Uterine smooth muscle cell (primary cell): ENCODE measurements at places on chromosomes 7 and 10. TPM values are rescaled to one million over a fixed set of nuclear protein-coding genes. Genes with fewer than 3 reads are reported as not detected.

The MALRD1 gene
- total RNA-seq = 0.33 and 0.87 TPM in 2 replicates

The SLC35G1 gene
- total RNA-seq = 3.9 and 5.5 TPM in 2 replicates

The SEMA3E gene
- total RNA-seq = 1.5 and 2.0 TPM in 2 replicates

The ADAP1 gene
- 0.33 and 1.2 TPM in 2 replicates for total RNA-seq

The HOXA10 gene
- 12.6 and 14.5 TPM in 2 replicates for total RNA-seq

The HYAL4 gene
- total RNA-seq = not detected in 2 replicates

The MYH16 gene
- 0.12 and 0.33 TPM in 2 replicates for total RNA-seq

The ACSM6 gene
- not detected in 2 replicates for total RNA-seq

The PSMG3 gene
- 26.4 and 31.8 TPM in 2 replicates for total RNA-seq

The TDRD1 gene
- total RNA-seq = 0.44 and 0.62 TPM in 2 replicates

The CNPY1 gene
- total RNA-seq = not detected in 2 replicates

The TMEM176A gene
- total RNA-seq = 0.22 TPM in 1 of 2 replicates, not detected in the other

The STAG3 gene
- total RNA-seq = 0.62 and 1.00 TPM in 2 replicates
